Heart left ventricle (tissue), 16 donors: ENCODE measurements at places on chromosomes 7 and 10.

DNA sequence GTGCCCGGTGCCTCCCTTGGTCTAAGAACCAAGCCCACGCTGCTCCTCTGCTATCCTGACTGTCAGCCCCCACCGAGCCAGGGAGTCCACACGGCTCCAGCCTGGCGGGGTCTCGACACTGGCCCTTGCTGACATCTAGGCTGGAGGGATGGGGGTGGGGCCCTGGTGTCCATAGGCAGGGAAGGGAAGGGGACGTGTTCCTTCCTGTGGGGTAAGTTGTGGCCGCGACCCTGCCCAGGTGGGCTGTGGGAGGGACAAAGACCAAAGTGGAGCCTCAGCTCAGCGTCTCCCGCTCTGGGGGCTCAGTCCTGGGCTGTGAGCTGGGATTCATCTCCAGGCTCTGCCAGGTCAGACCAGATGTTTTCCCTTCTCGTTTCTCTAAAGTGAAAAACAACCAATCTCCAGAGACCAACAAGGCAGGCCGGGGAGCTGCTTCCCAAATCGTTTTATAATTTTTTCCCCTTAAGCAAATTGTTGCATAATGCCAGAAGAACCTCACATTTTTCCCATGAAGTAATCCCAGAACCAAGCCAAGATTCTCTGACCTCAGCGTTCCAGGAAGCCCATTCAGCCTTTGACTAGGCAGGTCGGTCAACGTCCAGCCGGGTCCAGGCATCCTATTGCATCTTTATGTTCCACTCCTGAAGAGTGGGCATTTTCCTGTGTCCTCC is 101.2 kb downstream of the RGS10 start:
- peak; percentile 66 for DNase-seq

- DNase-seq: no peak
These were observed 73.5 kb downstream of the CTNNA3 start for GRCh38 chr10:67622511-67622910.

- DNase-seq: peak; percentile 65
These were observed 482 bp downstream of the CCDC6 start for GRCh38 chr10:59905731-59906416.

DNA sequence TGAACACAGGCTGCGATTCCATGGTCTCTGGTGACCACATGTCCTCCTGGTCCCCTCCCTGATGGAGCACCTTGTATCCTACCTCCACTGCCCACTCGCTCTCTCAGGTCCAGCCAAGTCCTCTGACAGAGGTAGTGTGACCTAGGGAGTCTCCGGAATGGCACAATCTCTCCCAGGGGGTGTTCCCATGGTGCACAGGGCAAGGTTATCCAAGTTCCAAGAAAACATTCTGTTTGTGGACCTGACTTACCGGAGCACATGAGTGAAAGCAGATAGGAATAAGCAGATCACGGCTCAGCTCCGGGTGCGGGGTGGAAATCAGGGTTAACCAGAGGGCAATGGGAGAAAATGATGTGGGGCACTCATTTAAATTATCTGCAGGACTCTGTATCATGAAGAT is 45.8 kb upstream of the INSIG1 start:
- no peak for DNase-seq

DNA sequence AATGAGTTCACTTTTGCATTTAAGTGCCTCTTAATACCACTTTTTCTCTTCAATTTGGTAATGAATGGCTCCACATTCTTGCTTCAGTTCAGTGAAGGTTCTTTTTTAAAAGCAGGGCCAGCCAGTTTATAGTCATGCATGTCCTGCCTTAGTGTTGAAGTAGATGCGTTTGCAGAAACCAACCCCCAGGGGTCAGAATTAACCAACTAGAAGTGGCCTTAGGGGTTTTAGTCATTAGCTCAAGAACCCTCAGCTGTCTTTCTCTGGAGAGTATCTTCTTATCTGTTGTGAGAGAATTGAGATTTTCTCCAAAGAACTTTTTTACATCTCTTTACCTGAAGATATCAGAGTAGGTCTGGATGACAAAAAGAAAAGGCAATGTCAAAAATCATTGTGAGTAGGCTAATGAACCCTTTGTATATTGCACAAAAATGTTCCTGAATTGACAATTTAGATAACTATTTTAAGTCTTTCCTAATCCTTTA is 82.2 kb downstream of the PIK3CG start:
- no peak for DNase-seq

DNA sequence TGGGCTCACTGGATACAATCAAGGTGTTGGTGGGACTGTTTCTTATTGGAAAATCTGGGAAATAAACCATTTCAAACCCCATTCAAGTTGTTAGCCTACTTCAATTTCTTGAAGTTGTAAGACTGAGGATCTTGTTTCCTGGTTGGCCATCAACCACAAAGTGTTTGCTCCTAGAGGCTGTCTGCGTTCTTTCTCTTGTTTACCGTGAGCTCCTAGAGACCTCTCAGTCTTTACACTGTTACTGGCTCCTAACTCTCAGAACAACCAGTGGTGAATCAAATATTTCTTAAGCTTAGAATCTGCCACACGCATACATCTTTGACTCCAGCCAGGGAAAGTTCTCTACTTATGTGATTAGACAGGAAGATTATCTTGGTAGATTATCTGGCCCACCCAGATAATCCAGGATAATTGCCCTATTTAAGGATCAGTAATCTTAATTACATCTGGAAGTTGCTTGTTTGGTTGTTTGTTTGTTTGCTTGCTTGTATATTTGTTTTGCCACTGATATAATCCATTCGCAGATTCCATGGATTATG is 798.7 kb downstream of the IPMK start:
- DNase-seq: no peak

DNA sequence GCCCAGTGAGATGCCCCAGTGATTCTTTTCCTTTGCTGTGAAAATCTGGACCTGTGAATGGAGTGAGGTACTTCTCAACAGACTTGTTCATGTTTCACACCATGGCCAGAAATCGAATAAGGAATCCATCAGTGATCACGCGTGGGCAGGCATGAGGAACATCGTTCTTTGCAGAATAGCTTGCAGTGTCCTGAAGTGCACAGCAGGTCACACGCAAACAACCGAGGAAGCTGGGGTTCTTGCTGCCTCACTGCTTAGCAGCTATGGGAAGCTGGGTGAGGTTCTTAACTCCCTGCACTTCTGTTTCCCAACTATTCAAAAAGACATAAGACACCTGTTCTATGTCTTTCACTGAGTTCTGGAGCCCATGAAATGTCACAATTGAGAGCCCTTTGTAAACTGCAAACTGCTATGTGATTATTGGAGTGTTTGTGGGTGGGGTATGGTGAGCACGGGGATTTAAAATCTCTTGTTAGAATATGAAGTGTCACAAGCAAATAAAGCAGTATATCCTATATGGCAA is 253.4 kb downstream of the KIAA1217 start:
- DNase-seq: no peak

GRCh38 chr10:71080381-71081228 is 131.8 kb upstream of the UNC5B start:
- DNase-seq: peak; percentile 13

- DNase-seq: no peak
These were observed 21.6 kb downstream of the GPR26 start for GRCh38 chr10:123687758-123688157.

DNA sequence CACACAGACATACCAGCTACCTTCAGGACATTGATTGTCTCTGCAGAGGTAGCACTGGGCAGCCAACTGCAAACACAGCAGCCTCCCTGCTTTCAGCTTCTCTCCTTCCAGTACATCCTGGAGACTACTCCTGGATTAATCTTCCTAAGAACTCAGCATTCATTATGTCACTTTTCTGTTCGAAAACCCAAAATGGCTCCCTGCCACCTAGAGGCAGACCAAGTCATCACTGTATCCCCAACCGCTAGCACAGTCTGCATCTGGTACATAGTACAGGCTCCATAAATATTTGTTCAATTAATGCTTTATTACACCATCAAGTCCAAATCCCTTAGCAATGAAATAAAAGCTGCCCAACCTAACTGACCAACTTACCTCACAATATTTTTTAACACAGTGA is 5.0 kb upstream of the SEC31B start:
- no peak for DNase-seq

DNA sequence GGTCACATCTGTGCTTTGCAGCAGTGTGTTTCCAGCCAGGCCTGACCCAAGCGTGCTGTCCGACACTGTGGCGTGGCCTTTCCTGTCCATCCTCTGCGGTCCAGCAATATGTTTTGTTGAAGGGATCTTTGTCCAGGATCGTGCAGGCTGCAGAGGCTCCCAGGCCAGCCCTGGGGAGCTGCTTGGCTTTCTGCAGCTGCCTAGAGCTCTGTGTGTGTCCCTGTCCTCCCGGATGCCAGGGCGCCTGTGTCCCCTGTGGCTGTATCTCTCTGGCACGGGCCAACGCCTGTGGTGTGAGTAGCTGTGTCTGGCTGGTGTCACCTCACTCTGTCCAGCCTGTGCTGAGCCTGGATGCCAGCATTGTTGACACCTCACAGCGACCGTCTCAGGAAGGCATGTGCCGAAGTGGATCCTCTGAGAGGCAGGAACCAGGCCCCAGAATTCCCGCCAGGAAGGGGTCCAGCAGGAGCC is 94.5 kb downstream of the INPP5A start:
- peak; percentile 77 for DNase-seq

DNA sequence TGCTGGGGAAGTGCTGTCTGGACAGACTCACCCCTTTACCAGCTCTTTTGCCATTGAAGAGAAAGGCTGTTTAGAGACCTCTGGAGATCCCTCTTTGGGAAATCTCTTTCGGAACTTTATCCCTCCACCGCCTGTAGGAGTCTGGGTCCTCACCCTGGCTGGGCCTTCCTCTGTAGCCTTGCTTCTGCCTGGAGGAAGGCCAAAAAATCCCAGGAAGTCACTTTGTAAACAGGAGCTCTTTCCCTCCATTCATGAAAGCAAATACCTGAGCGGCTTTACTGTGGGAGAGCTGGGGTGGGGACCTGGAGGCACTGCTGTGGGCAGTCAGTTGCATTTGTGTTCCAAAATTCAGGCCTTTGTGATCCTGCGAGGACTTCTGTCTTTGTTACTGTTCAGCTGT is 126.2 kb downstream of the KLF6 start:
- DNase-seq: no peak

- no peak for DNase-seq
These were observed 900.3 kb downstream of the IPMK start for GRCh38 chr10:57367412-57367811.

GRCh38 chr10:28429045-28429444 is 103.9 kb upstream of the WAC start:
- no peak for DNase-seq

DNA sequence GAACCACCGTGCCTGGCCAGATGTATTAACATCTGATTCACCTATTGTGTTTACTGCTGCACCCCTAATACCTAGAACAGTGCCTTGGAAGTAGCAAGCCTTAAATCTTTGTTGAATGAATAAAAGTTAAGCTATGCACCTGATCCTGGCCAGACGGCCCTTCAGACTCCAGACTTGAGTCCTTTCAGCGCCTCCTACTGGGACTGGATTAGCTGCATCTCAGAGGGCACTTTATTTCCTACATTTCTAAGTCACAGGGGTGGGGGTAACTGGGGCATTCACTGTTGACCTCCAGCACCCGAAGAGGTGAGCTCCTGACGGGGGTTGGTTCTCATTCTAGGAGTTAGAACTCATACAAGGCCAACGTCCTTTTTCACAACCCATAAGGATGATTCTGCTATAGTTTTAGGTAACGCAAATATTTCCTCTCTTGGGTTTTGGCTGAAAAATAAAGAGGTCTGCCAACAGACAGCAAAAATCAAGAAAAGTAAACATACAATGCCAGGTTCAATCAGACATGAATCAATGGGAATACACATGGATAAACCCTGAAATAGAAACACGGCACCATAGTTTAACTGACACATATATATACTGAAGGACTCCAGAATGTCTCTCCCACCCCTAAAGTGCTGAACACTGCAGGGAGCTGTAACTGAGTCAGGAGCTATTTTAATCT is 48.0 kb upstream of the DLG5 start:
- DNase-seq: no peak

- DNase-seq: no peak
These were observed 12.1 kb downstream of the ABCA13 start for GRCh38 chr7:48183370-48183743.

DNA sequence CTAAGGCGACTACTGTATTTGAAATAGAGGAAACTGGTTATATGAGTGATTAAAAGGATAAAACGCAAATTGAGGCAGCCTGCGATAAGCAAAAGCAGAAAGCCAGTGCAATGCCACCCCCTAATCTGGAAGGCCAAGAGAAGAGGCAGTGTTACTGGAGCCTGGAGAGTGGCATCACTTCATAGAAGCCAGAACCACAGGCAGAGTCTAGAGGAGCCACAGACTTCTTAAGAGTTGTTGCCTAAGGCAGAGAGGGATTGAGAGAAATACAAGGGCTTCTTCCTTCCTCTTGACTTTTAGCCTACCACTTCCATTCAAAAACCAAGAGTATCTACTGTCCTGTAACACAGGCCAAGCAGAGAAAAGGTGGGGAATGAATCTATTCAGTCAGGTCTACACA is 94.9 kb upstream of the SKAP2 start:
- DNase-seq: no peak

- no peak for DNase-seq
These were observed 23.6 kb upstream of the TTYH3 start for GRCh38 chr7:2607923-2608904.

DNA sequence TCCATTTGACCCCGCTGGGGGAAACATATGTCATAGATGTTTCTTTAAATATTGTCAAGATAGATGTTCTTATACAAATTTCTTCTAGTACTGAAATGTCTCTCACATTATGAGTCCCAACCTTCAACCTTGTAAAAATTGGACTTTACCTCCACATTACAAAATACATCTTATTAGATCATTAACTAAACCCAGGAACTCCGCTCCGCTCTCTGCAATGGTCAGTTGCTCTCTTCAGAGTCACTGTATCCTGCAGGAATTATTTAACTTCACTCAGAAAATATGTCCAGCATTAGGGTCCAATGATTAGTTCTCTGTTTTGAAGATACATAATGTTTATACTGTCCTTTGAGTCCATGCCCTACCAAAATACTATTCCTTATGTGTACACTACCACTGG is 8.5 kb upstream of the AKR1D1 start:
- no peak for DNase-seq

- DNase-seq: no peak
These were observed 51.8 kb downstream of the SUGCT start for GRCh38 chr7:40186586-40186985.

DNA sequence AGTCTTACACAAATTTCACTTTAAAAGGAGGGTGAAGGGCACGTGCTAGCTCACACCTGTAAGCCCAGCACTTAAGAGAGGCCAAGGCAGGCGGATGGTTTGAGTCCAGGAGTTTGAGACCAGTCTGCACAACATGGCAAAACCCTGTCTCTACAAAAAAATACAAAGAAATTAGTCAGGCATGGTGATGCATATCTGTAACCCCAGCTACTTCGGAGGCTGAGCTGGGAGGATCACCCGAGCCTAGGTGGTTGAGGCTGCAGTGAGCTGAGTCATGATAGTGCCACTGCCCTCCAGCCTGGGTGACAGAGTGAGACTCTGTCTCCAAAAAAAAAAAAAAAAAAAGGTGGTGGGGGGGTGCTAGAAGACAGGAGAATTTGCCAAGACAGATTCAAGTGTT is 237.3 kb upstream of the KLF14 start:
- no peak for DNase-seq

GRCh38 chr7:152956006-152956405 is 196.5 kb downstream of the ACTR3B start:
- DNase-seq: no peak
